ENCODE measurements at places on chromosomes 2 and 18.

- DNase-seq: no peak
Observed at GRCh38 chr2:96633641-96634040, 4.5 kb downstream of the KANSL3 start.

DNA sequence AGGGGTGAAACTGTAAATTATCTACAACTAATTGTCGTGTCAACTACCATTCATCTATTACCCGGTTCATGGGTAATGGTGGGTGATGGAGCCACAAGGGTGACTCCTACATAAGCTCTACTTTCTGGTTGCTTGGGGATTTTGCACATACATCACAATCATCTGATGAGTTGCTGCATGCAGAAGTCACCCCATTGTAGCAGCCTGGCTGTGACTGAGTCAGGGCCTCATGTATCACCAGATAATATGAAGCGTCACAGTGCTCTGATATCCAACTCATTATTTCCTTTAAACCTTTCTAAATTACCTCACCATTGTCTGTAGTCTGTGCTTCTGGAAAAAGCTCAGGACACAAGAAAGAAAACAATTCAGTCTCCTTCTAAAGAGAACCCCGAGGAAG lies 32.4 kb upstream of the GORASP2 start:
- no peak for DNase-seq

DNA sequence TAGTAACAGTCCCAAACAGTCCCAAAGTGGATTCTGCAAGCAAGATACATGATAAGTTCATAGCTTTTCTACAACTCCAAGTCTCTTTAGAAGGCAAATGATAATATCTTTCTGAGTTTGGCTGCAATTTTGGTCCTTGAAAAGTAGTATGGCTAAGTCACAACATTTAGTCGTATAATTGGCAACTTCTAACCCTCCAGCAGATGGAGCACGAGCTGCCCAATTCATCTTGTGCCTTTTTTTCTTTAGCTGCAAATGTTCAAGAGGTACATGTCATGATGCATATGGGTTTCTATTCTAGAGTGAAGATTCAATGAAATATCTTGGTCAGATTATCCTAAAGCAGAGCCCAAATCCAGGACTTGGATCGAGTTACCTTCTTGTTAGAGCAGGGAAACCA lies 127.0 kb upstream of the KLHL14 start:
- DNase-seq: no peak

DNA sequence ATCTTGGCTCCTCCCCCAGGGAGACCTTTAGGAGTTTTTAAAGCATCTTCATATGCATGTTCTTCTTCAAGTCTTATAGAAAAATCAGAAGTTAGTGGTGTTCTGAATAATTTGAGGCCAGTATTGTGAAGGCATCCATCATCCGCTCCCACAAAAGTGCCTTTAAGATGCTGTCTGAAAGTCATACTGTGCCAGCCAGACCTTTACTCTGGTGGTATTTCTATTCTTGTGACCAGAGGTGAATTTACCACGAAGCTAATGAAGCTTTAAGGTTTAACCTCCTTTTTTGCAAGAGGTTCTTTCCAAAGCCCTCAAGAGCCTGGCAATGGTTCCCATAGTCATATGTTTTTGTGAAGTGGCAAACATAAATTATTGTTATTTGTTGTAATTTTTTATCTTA lies 54.3 kb downstream of the SLC40A1 start:
- DNase-seq: no peak

GRCh38 chr2:15163326-15163725 lies 397.8 kb downstream of the NBAS start:
- DNase-seq: no peak

DNA sequence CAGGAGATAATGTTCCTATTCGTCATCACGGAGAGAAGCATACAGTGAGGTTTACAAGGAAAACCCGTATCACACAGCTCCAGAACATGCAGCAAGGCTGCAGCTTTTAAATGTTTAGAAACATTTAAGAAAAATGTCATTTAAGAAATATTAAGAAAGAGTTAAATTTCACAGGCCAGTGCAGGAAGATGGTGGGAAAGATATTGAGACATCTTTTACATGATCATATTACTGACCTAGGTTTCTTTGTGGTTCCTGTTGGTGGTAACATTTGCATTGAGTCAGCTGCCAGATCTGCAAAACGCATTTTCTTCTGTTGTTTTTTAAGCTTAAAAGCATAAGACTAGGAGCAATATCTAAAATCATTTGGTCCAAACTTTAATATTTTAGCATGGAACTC lies 44.9 kb downstream of the CPO start:
- DNase-seq: no peak

- DNase-seq: no peak
Observed at GRCh38 chr2:25226827-25227226, 58.4 kb upstream of the POMC start.

DNA sequence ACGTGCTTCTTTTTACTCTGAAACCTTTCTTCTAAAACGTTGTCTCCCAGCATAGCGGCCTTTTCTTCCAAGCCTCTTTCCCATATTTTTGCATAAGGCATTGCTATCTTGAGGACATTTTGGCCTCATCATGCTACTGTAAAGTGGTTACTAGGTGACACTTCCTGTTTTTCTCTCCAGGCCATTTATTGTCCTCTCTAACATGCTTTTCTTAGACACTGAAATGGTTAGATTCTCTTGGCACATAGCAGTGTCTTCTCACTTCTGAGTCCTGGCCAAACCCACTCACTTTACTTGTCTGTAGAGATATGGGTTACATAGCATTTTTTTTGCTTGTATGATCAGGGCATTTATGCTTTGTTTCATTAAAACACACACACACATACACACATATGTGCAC lies 50.1 kb upstream of the KCNH7 start:
- no peak for DNase-seq

GRCh38 chr2:206855585-206856433 lies 83.5 kb upstream of the CPO start:
- no peak for DNase-seq

GRCh38 chr2:208192611-208193236 lies 2.9 kb upstream of the C2orf80 start:
- DNase-seq: no peak

GRCh38 chr2:191677646-191678436 lies at the start of gene NABP1:
Gene NABP1, plus strand, starts transcription at chr2:191678136. Its CDS starts 479 bp downstream, at chr2:191678615.
- DNase-seq: peak; percentile 99

- DNase-seq: no peak
Observed at GRCh38 chr18:48456838-48457237, 47.7 kb upstream of the ZBTB7C start.

DNA sequence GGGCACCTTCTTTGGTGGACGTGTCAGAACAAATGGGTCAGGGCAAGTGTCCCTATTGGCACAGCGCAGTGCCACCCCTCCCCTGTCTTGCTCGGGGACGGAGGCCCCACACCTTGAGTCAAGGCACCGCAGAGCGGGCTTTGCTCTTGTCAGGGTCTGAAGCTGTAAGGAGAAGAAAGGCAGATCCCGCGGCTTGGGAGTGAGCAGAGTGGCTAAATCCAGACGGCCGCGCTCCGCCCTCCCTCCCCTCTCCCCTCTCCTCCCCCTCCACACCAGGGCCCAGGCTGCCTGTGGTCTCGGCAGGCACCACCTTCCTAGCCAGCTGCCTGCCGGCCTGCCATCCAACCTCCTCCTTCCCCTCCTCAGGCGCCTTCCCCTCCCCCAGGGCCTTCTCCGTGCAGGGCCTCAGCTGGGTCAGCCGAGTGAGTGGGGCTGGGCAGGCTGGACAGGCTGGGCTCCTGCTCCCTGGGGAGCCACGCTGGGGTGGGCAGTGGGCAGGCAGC lies 25.8 kb downstream of the SPEG start:
- no peak for DNase-seq

GRCh38 chr2:56656826-56657225 lies 473.0 kb downstream of the CCDC85A start:
- no peak for DNase-seq

- DNase-seq: no peak
Observed at GRCh38 chr18:2935438-2936192, 77.3 kb downstream of the LPIN2 start.

GRCh38 chr2:71748227-71748626 lies 294.9 kb downstream of the DYSF start:
- no peak for DNase-seq

- DNase-seq: no peak
Observed at GRCh38 chr2:172627181-172627580, 71.3 kb downstream of the PDK1 start.

- no peak for DNase-seq
Observed at GRCh38 chr2:239307921-239308613, 92.8 kb downstream of the HDAC4 start.

DNA sequence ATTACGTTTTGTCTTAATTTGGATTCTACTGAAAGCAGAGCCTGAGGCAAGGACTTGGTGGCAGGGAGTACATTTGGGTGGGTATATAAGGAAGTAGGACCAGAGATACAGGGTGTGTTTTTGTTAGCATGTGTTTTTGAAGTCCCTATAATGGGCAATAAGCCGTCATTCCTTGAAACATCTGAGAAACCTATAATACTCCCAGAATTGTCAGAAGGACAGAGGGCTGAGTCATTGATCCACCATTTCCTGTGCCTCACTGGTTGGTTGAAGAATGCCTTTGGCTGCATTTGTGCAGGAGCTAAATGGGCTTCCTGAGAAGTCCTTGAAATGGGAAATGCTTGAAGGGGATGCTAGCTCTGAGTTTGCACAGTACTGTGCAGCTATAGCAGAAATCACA lies 281.8 kb upstream of the ZEB2 start:
- DNase-seq: no peak

DNA sequence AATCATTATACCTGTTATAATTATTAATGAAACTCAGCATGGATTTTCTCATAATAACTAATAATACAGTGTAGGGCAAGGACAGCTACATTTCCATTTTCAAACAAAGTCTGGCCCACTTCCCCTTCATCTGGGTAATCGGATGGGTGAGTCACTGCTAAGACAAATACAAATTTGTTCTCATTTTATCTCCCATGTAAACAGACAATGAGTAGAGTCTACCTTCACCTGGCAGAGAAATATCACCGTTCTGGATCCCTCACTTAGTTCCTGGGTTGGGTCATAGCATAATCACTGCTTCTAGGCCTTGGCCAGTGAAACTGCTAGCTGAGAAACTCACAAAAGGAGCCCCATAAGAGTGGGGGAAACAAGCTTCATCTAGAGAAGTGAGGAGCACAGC lies 9.2 kb downstream of the CNTNAP5 start:
- DNase-seq: no peak

Data from activated CD4-positive, alpha-beta memory T cell treated with anti-CD3 and anti-CD28 coated beads, Interleukin-2, amount 10 ng/mL, durations not matched to agents 7 days and 5 days (primary cell).